ENCODE measurements at places on chromosomes 7 and 10.

- no peak for DNase-seq
These were observed 730.9 kb downstream of the GRID1 start for GRCh38 chr10:85635650-85636049.

DNA sequence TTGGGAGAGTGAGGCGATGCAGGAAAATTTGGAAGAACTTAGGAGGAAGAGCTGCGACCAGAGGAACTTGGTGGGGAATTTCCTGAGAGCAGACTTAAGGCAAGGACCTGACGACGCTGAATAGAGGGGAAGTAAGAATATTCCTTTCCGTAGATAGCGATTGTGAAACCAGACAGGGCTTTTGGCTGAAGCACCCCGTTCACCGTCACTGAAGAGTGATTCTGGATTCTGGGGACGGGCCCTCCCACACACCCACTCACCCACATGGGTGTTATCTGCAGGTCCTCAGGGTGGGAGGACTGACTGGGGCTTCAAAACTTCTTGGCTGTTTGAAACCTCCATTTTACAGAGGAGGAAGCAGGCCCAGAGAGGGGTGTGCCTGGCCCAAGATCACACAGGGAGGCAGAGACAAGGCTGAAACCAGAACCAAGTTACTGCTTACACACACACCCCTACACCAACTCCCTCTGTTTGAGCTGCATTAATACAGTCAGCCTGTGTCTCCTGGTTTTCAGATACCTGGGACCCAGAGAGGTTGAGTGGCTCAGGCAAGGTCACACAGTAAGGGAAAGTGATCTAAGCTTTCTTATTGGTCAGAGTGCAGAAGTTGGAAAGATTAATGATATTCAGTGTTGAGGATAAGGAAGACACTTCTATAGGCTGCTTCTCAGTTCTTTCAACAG, 37.2 kb upstream of the CDH23 start:
- no peak for DNase-seq

DNA sequence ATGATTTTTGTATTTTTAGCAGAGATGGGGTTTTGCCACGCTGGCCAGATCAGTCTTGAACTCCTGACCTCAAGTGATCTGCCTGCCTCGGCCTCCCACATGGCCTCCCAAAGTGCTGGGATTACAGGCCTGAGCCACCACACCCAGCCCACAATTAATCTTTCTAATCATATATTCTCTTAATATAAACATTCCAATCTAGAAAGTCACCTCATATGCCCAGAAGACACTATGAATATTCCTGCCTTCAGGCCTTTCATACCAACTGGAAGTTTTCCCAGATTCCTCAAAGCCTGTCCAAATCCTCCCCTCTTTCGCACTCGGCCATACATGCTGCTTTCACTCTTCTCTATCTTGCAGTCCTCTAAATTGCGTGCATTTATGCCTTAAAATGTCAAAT, 32.6 kb downstream of the PDZD8 start:
- peak; percentile 47 for DNase-seq

GRCh38 chr7:96304573-96304972, 17.3 kb downstream of the SLC25A13 start:
- DNase-seq, result no peak

DNA sequence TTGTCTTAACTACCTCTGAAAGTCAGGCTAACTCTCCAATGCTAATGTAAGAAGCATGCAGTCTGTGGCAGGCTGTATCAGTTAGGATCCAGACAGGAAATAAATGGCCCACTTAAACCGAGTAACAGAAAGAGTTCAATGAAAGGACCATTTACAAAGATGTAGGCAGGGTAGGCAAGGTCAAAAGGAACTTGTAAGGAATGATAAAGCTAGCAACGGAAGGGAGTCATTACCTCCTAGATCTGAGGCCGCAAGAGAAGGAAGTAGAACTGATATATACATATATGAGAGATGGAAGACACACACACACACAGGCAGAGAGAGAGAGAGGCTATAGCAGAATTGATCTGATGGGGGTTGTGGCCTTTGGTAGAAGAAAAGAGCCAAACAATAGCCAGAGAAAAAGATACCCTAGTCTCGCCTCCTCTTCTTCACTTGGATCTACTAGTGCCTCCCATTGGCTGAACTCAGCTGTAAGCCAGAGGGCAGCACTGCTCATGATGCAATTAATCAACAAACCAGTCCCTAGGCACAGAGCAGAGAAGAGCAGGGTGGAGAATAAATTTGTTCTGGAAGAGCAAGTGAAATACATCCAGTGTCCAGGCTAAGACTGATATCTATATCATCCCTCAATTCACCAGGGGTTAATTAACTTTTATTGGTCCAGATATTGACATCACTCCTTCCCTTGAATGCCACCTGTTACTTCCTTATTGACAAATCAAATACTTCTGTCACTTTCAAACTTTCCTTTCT, 91.2 kb downstream of the LSMEM1 start:
- DNase-seq, result no peak

DNA sequence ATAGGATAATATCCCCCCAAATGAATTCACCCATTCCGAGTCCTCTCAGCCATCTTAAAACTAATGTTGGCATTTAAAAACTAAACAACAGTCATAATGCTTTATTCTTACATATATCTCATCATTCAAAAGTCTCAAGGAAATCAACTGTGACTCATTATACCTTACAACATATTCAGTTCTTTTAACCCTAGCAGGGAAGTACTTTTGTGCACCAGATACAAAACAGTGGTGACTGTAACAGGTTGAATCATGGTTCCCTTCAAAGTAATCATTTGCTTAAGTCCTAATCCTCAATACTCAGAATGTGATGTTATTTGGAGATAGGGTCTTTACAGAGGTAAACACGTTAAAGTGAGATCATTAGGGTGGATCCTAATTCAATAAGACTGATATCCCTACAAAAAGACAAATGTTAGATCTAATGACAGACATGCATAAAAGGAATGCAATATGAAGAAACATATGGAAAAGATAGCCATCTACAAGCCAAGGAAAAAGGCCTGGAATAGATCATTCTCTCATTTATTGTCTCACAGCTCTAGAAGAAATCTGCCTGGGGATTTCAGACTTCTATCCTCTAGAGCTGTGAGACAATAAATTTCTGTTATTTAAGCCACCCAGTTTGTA, 42.3 kb downstream of the RELN start:
- DNase-seq, result no peak

GRCh38 chr7:33550363-33550762, 355.0 kb upstream of the BMPER start:
- DNase-seq, result no peak

- no peak for DNase-seq
These were observed 539.7 kb downstream of the GATA3 start for GRCh38 chr10:8594176-8594575.

DNA sequence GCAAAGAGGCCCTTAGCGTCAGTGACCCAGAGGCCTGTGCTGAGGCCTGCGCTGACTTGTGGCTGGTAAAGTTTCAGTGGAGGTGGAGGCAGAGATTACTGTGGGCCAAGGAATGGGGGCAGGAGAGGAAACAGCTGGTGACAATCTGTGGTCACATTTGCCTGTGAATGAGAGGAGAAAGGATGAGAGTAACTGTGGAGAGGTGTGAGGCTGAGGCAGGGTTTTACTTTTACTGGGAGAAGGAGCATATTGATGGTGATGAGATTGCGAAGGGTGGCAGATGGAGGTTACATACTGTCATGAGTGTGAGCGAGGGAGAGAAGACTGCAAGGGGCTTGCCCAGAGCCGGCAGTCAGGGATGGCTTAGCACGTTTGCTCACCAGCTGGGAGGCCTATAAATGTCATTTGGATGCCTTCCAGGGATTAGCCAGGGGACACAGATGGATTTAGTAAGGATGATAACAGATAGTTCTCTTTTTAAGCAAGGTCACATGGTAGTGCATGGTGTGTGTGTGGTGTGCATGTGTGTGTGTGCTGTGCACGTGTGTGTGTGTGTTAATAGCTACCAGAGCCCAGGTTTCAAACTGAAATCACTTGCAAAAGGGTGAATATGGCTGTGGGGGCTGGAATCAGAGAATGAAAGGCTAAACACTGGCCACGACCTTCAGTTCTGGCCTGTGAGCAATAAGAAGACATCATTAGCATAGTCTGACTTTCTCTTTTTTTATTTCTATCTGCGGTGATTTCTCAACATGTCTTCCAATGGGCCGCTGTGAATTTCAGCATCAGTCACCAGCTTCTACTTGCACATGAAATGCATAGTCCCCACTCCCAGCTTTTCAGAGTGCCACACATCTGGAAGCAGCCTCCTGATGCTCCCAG, 291.5 kb upstream of the ZNF32 start:
- DNase-seq, result peak; percentile 82

DNA sequence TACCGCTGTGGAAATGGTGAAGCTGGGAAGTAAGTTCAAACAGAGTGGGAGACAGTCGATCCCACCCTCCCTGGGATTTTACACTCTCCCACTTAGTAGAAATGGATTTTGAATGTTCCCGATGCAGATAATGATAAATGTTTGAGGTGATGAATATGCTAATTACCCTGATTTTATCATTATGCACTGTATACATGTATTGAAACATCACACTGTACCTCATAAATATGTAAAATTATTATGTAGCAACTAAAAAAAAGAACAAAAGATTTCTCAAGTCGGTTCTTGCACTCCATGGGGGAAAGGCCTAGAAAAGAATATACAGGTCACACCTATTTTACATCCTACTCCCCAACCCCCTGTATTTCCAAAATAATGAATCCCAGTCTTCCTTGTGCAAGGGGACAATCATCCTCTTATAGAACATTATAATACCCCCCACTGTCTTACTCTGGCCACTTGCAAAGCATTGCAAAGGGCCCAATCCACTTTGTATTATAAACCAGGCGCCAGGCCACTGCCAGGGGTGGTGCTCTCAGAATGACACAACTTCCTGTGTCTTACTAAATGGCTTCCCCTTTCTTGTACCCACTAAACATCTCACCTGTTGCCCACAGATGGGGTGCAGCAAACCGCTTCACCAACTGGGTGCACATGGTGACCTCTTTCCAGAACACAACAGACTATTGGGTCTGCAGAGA, 20.6 kb upstream of the OR2AE1 start:
- DNase-seq, result no peak

DNA sequence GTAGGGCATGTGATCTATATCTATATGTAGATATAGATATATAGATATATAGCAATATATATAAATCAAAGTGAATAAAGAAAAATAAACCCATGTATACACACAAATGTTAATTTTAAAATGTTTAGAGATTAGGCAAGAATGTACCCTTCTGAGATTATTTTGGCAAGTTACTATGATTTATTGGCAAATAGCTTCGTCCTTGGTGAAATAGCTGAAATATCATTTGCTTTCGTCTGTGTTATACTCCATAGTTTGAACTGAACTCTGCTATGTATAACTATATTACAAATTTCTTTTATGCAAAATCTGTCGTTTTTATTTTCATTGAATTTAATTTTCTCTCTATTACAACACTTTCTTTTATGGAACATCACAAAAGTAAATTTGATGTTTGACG, 57.5 kb downstream of the CPED1 start:
- DNase-seq, result no peak

- DNase-seq, result no peak
These were observed 882.3 kb downstream of the PCDH15 start for GRCh38 chr10:53918755-53919154.

GRCh38 chr10:119542988-119543813, 682 bp upstream of the RGS10 start:
- no peak for DNase-seq

- peak; percentile 6 for DNase-seq
These were observed 63.5 kb downstream of the LHPP start for GRCh38 chr10:124524991-124525653.

DNA sequence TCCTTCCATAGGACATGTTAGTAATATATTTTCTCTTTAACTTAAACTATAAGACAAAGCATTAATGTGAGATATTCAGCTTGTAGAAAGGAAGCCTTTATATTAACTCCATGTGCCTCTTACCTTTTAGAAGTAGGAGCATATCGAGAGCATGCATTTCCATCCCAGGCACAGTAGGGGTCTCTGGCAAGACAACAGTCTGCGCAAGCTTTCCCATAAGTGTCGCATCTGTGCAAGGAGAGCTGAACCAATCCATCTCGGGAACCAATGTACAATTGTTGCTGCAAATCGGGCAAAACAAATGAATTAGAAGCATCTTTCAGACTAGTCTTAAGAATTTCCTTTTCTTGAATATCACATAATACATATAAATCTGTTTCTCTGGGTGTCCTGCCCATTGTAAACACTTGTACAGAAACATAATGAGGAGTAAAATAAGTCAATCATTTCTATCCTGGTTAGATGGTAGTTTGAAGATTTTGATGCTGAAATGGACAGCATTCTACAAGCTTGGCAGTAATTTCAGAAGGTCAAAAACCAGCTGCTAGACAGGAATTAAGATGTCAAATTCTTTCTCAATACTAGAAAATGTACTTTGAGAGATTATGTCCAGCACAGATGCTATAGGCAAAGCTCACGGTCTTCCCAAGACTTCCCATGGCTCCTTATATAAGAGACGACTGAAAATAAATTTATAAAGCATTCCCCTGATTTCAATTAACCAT, 171.8 kb downstream of the SEMA3D start:
- DNase-seq, result no peak

DNA sequence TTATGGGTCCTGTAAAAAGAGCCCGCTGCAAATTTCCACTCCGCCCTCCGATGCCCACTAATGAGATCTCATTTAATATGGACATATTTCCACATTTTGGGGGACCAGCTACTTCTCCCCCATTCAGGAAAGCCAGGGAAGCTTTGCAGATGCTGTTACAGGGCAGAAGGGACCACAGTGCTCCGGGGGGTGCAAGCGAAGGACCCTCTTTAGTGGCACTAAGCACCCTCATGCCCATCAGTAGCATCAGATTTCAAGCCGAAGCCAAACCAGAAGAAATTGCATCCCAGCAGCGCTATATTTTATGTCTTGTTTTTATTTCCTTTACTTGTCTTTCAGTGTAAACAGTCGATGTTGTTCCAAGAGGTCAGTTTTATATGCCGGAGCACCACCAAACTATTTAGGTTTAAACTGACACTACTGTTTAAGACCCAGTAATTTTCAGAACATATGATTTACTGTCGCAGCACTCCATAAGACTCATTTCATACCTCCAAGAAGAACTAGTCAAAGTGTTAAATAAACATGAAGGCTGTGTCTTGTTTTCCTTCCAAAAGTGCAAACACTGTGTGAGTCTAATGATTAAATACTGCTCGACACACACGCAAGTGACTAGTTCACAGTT, 122.2 kb upstream of the MGMT start:
- DNase-seq, result no peak

GRCh38 chr10:54282012-54282411, 519.0 kb downstream of the PCDH15 start:
- DNase-seq, result no peak

GRCh38 chr7:158325530-158326381, 261.9 kb downstream of the PTPRN2 start:
- no peak for DNase-seq

- no peak for DNase-seq
These were observed 4.6 kb downstream of the MGMT start for GRCh38 chr10:129471447-129472175.

GRCh38 chr7:32881074-32881982, 10.2 kb downstream of the KBTBD2 start:
- no peak for DNase-seq

- DNase-seq, result peak; percentile 12
These were observed 98.9 kb downstream of the DYNC1I1 start for GRCh38 chr7:95871075-95871848.

GRCh38 chr7:101140339-101140699, 13.4 kb downstream of the SERPINE1 start:
- no peak for DNase-seq

GRCh38 chr10:132922872-132923271, 19.5 kb downstream of the CFAP46 start:
- DNase-seq, result no peak

Measured in HFF-Myc (cell line).